ENCODE measurements at places on chromosomes 4 and X.

GRCh38 chr4:26748811-26749210 is 111.8 kb upstream of the STIM2 start:
- DNase-seq = no peak

- no peak for DNase-seq
These were observed 1397.0 kb downstream of the FAM133A start for GRCh38 chrX:95071052-95071451.

- DNase-seq = no peak
These were observed 10.3 kb upstream of the VSIG4 start for GRCh38 chrX:66050140-66050569.

- peak; percentile 46 for DNase-seq
These were observed 63.7 kb upstream of the CD99 start for GRCh38 chrX:2627272-2627867.

DNA sequence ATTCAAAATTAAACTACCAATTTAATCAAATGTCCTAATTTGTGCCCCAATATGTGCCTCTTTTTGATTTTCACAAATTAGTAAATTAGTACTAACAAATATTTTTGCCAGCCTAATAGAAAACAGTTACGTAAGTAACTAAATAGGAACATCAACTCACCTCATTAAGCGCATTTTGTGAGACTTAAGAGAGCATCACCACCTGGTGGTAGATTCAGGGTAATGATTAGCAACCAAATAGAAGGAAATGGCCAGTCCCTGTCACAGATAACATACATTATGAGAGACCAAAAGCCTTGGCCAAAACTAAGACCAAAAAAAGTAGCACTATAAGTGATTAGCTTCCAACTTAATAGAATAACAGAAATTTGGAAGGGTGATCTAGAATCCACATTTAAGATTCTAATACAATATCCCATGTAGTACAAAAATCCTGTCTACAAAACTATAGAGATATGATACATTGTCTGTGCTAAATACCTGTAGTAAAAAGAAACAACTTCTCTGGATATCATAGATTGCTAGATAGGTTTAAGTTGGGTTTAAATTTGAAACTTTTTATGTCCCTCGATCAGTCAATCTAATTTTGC is 46.7 kb downstream of the C4orf46 start:
- peak; percentile 17 for DNase-seq

GRCh38 chrX:69374569-69374968 is 129.6 kb upstream of the NALF2 start:
- DNase-seq = no peak

DNA sequence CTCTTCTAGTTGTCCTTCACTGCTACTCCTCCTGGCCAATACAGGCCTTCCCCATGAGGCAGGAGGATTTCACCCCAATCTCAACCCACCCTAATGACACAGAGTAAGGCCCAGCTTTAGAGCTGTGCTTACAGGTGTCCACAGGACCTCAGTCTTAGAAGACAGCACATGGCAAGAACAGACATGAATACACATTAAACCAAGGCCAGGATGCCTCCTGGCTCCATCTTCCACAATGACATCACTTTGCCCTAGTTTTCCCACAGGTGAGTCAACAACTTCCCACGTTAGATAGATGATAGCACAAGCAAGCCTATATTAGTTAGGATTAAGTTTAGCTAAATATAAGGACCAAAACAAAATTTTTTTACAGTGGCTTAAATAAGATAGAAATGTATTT is 63.8 kb upstream of the NOCT start:
- no peak for DNase-seq

DNA sequence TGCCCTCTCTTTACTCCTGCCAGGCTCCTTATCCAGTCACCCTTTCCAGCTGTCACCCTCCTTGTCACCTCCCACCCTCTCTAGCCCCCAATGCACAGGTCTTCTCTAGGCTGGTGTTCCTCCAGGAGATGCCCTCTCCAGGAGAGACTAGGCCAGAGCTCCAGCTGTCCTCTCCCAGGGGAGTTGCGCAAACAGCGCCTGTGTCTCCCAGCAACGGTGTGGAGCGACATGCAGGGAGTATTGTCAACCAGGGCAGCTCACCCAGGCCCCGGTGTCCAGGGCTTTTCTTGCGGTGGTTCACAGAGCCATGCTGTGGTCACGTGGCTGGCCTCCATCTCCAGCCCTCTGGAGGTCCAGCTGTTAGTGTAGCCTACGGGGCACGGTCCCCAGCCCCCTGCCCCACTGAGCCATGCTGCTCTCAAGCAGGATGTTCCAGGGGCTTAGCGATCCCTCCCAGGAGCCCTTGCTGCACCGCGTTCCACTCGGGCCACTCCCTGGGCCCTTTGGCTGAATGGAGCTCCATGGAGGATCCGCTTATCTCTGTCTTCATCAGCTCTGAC is 34.8 kb downstream of the CCNQ start:
- DNase-seq = no peak

- no peak for DNase-seq
These were observed 8.6 kb downstream of the FAM200B start for GRCh38 chr4:15690020-15690809.

GRCh38 chr4:165005352-165005925 is 26.4 kb upstream of the TRIM60 start:
- DNase-seq = no peak

DNA sequence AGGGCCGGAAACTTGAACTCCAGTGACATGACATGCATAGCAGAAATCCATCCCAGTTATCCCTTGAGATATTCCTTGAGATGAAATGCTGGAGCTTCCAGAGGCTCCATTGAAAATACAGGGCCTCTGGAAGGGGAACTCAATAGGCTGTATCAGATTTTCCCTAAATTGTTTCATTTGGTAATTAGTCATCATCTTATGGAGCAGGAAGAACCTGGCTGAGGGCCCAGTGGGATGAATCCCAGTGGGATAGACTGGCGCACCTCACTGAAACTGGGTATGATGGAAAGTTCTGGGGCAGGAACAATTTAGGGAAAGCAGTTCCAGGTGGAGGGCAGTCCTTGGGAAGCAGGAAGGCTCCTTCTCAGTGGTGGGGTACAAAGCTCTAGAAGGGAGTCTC is 307.8 kb upstream of the DIPK2B start:
- DNase-seq = no peak

DNA sequence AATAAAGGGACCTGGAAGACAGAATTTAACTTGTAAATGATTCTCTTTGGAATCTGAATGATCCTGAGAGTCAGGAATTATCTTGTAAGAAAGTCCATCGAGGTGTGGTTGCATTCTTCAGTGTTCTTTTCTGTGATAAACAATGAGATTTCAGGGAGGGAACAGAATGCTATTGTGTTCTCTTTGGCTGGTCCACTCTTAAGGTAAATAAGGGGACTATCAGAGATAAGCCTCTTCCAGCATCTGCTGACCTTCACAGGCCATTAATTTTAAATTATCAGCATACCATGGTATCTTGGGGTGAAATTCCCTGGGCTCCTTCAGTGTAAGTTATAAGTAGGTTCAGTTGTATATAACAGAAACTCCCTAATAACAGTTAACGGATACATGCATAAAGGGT is 107.1 kb upstream of the ARHGAP24 start:
- no peak for DNase-seq

- no peak for DNase-seq
These were observed 8.0 kb upstream of the HNRNPD start for GRCh38 chr4:82381661-82382296.

- no peak for DNase-seq
These were observed 244.2 kb downstream of the GRXCR1 start for GRCh38 chr4:43136752-43137151.

GRCh38 chr4:174154215-174154854 is 129.1 kb downstream of the FBXO8 start:
- DNase-seq = no peak

- DNase-seq = no peak
These were observed 184.0 kb upstream of the TTC29 start for GRCh38 chr4:147129687-147130086.

- peak; percentile 3 for DNase-seq
These were observed 130.1 kb upstream of the TECRL start for GRCh38 chr4:64539234-64539849.

- no peak for DNase-seq
These were observed 26.5 kb downstream of the GALNT7 start for GRCh38 chr4:173195109-173195508.

DNA sequence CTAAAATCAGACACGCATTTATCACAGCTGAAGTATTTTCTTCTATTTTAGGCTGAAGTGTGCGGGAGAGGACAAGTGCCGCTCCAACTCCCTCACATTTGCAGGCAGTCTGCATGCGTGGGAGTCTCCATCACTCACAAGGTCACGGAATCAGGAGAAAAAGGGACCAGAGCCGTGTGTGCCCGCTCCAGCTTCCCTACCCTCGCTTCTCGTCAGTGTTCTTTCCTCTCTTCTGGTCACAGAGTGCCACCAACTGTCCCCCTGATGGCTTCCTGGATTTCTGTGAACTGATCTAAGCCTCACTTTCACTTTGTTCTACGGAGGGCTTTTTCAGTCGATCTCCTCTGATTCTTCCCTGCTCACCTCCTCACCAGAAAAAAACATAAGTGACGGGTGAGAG is 407.4 kb upstream of the AADAT start:
- no peak for DNase-seq

DNA sequence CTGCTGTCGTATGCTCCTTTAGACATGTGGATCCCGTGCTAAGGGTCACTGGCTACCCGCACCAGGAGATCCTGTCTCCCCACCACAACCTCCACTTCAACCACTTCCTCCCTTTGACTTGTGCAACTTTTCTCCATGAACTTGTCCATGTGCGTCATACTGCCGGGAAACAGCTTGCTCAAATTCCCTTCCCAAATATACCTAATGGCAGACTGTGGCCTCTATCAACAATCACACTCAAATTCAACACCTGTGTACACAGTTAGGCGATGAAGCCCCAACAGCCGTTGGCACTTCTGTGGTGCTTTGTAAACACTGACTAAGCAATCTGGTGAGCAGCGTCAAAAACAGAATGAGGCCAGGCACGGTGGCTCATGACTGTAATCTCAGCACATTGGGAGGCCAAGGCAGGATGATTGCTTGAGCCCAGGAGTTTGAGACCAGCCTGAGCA is 49.5 kb downstream of the CD99L2 start:
- no peak for DNase-seq

DNA sequence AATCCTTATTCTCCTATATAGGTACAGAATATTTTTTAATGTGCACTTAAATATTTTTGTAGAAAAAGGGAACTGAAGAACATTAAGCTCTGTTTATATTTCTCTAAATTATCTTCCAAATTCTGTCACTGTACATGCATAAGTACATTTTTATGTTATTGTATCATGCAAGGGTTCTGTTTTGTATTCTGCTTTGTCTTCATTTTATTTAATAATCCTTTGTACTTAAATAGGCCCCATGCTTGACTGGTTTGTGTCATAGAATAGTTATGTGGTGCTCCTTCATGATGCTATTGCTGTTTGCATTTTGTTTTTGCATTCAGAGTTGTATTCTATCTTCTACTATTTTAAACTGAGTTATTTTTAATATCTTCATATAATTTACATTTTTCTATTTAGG is 111.9 kb upstream of the EDNRA start:
- no peak for DNase-seq

- DNase-seq = no peak
These were observed 964.3 kb upstream of the TENM3 start for GRCh38 chr4:181278941-181279340.

GRCh38 chr4:37002625-37003024 is 241.9 kb upstream of the NWD2 start:
- no peak for DNase-seq

DNA sequence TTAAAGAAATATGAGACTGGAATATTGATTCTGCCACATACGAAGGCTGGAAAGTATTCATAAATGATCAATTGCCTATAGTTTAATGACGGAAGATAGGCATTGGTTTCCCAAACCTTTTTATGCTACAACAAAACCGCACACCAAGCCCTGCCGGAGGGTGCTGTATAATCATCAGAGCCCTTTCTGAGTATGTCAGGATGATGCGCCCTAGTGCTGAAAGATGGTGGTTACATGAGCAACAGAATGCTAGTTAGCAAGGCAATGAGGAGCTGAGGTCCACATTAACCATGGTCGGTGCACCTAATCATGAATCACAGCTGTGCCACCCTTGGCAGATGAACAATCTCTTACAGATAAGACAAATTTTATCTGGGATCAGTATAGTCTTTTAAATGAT is 491.1 kb downstream of the PACRGL start:
- DNase-seq = no peak

DNA sequence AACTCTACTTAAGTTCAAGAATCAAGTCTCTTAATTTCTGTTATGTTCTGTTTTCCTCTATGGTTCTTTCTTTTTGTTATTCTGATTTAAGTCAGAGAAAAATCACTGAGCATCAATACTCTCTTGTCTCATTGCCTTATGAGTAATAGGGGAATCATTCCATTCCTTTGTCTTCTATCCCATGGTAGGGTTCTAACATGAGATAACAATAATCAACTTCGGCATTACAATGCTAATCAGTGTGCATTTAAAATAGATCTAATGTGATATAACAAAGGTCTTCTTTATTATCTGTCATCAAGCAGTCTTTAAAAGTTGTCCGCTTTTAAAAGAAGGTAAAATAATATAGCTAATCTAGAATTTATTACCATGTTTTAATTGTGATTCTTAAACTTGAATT is 446.9 kb downstream of the IL15 start:
- no peak for DNase-seq

- DNase-seq = no peak
These were observed 78.0 kb upstream of the MAD2L1 start for GRCh38 chr4:120144634-120145033.

GRCh38 chr4:153276971-153277370 is 67.5 kb upstream of the MND1 start:
- no peak for DNase-seq

GRCh38 chr4:144562019-144562705 is 83.8 kb upstream of the HHIP start:
- no peak for DNase-seq

DNA sequence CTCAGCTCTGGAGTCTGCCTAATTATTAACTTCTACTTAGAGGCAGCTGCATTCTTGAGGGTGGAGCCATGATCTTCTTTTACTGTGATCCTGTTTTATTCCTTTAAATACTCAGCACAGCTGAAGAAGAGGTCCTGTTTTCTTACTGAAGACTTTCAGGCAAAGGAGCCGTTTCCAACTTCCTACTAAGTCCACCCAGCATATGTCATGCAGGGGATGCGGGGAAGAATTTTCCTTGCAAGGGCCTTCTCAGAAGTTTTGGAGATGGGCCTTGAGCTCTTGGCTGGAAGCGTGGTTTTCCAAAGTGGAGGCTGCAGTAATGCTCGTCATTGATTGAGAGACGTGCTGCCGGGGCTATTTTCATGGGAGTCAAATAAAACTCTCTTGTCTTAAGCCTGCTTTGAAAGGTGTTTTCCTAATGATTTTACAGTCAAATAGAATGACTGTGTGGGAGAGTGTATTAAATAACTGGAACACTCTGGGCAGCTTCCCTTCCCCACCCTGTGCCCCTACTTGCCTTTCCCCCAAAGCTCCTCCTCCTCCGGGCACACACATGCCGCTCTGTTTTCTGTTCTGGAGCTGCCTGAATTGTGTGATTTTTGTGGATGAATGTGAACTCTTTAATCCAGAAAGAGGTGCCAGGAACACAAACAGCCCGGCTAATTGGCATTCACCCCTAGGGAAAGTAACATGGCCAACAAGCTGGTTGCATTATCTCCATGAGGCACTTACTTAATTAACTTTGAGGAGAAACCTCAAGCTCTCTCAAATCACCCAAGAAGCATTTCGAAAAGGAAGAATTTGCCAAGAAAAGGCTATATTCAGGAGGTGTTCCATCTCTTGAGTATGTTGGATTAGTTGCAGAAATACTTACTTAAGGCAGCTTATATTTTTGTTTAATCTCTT is 28.1 kb downstream of the FGF2 start:
- no peak for DNase-seq

- DNase-seq = no peak
These were observed 6.6 kb upstream of the CXXC4 start for GRCh38 chr4:104501290-104501689.

All from CD4-positive, alpha-beta T cell treated with Interleukin-15 for 4 hours (primary cell).